ENCODE measurements at places on chromosomes 4 and X.
A peak's percentile ranks its signal among the peaks of the same experiment; 100 is the strongest.

GRCh38 chrX:48472225-48472624 lies 2.2 kb upstream of the SLC38A5 start:
- no peak for DNase-seq

GRCh38 chr4:12123707-12124106 lies 695.0 kb upstream of the HS3ST1 start:
- no peak for DNase-seq

DNA sequence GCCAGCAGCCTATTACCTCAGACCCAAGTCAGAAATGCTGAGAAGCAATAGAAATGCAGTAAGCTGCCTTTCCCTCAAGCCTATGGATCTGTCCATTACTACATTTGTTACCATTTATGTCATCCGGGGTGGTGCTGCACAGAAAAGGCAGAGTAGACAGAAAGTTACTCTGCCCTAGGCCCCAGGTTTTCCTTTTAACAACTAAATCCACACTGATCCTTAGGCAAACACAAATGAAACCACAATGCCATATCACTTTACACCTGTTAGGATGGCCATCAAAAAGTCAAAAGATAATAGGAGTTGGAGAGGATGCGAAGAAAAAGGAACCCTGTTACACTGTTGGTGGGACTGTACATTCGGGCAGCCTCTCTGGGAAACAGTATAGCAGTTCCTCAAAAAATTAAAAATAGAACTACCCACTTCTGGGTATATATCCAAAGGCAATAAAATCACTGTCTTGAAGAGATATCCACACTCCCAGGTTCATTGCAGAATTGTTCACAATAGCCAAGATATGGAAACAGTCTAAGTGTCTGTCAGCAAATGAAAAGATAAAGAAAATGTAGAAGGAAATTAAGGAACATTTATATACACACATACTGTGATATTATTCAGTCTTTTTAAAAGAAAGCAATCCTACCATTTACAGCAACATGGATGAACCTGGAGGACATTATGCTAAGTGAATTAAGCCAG lies 186.3 kb downstream of the NWD2 start:
- DNase-seq = no peak

- no peak for DNase-seq
These were observed 599.6 kb upstream of the HS3ST1 start for GRCh38 chr4:12028258-12028657.

GRCh38 chrX:119503484-119503861 lies 35.2 kb downstream of the SLC25A5 start:
- peak; percentile 49 for DNase-seq

- no peak for DNase-seq
These were observed 1.8 kb downstream of the CAMK2D start for GRCh38 chr4:113759696-113760093.
